NCI-H2029 treated with DMSO at 0.1 percent for 48 hours (cell line): ENCODE measurements at places on chromosomes 2 and 18.

DNA sequence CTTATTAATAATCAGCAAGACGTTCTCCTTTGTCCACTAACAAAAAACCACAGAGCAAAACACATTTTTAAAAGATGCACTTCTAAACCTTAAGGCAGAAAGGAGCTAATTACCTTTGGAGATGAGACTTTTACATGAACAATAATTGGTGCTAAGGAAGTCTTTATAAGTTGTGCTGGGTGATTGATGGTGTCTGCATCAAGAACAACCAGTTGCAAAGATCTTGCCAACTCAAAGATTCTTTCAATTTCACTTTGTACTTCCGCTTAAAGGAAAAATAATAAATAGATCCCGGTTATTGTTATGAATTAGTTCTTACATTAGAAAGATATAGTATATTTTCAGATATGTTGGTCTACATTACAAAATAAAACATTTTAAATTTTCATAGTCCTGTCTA lies 26.9 kb upstream of the ARL5A start:
- no peak for DNase-seq

DNA sequence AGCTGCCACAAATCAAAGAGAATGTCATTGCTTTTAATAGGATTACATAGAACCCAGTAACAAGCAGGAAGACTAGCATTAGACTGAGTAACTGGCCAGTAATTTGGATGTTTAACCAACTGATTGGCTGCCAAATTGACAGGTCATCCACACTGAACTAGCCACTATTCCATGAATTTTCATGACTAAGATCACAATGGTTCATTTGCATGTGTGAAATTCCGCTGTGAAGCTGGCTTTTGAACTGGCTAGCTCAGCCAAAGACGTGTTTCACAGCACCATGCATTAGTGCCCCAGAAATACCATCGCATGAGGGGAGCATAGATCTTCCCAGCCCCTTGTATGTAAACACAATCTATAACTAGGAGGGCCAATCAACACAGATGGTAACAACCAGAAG lies 649.8 kb downstream of the ARHGAP15 start:
- DNase-seq = no peak

GRCh38 chr2:192148241-192148619 lies 46.5 kb downstream of the TMEFF2 start:
- DNase-seq = no peak

DNA sequence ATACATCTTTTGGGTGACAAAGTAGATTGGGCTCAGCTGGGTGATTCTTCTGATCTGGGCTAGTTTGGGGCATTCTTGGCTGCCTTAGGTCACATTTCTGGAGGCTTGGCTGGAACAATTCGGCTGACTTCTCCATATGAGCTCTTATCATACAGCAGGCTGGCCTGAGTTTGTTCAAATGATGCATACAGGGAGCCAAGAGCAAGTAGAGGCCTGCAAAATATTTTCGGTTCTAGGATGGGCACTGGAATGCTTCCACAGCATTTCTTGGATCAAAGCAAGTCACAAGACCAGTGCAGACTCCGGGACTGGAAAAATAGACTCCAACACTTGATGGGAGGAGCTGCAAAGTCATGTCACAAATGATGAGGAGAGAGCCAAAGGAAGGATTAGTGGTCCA lies 98.4 kb downstream of the SCG2 start:
- no peak for DNase-seq

GRCh38 chr2:15920696-15921095 lies 19.7 kb upstream of the MYCN start:
- DNase-seq = no peak

DNA sequence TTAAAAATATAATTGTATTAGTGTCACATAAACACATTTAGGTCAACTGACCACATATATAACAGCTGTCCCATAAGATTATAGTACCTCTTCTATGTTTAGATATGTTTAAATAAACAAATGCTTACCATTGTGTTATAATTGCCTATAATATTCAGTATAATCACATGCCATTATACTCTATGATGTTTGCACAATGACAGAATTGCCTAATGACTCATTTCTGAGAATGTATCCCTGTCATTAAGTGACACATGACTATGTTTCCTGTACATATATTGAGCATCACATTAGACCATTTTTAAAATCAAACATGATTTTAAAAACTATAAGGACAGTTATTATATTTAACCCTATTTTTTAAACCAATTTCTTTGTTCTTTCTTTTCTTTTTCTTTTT lies 89.8 kb downstream of the HS6ST1 start:
- no peak for DNase-seq

GRCh38 chr2:72026819-72027425 lies 120.7 kb downstream of the CYP26B1 start:
- DNase-seq = no peak

DNA sequence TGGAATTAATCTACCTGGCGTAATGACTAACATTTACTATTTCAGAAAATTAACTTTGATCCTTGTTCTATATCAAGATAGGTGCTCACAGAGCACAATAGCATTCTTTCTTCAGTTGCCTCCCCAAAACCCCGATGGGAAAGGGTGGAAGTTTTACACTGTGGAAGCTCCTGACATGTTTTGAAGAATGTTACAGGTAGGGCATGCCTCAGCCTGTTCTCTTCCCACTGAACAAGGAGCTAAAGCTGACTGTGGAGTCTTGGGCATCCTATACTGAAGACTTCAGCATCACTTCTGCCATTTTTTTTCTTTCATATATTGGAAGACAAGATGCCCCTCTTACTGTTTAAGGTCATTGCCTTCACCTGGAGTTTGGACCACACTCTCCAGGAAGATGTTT lies 211.2 kb downstream of the SPP2 start:
- no peak for DNase-seq

- DNase-seq = no peak
Measured at GRCh38 chr2:234273887-234274584, 222.8 kb downstream of the ARL4C start.

- no peak for DNase-seq
Measured at GRCh38 chr2:230871361-230872150, 6.8 kb downstream of the ITM2C start.

DNA sequence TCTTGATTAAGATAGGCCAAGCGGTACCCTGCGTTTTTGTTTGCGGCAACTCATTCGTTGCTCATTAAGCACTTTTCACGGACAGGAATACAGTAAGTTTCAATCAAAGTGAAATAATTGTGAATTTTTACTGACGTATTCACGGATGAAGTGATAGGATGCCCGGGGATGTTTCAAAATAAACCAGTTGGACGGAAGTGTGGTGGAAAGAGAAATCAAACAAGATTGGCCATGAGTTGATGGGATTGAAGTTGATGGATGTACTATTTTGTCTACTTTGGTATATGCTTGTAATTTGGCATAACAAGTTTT lies 481 bp downstream of the TMEM177 start:
- no peak for DNase-seq

DNA sequence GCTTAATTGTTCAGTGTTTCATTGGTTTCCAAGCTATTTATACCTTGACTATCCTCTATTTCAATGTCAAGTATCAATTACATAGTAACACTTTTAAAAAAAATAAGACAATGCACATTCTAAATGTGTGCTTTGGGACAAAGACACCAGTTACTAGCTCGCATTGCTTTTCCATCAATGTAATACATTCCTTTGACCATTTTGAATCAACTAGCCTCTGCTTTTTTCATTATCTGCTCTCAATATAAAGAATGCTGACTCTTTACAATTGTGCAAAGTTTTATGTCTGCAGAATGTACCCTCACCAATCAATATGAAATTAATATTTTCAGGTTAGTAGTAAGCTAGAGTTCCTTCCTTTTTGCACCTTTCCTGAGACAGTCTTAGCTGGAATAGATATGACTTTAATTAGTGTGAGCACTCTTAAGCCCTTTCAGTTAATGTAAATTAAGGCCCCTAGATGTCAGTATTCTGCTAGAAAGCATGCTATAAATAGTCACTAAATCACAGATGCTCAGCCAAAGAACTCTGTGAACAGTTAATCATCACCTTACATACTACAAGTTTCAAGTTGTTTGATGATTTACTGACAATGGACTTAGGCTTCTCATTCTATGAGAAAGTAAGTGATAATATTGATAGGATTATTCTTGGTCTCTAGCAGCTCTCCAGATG lies 413.6 kb downstream of the PTH2R start:
- DNase-seq = no peak

DNA sequence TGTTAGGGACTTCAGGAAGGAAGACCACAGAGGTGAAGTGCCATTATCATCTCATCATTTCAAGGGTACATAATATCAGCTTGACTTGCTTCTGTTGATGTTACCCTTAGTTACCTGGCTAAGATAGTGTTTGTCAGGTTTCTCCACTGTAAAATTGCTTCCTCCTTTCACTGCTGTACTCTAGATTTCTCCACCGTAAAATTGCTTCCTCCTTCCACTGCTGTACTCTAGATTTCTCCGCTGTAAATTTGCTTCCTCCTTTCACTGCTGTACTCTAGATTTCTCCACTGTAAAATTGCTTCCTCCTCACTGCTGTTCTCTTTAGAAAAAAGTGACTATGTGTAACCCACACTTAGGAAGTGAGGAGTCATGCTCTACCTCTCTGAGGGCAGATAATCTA lies 1460.3 kb downstream of the SUCLG1 start:
- DNase-seq = peak; percentile 81

GRCh38 chr18:66641056-66641455 lies 37.2 kb upstream of the CDH19 start:
- DNase-seq = no peak

- no peak for DNase-seq
Measured at GRCh38 chr2:33018271-33018670, 71.5 kb downstream of the LTBP1 start.

GRCh38 chr2:232286001-232286868 lies 92.3 kb upstream of the ALPP start:
- DNase-seq = no peak

GRCh38 chr2:220876080-220876824 lies 695.9 kb downstream of the EPHA4 start:
- DNase-seq = no peak

DNA sequence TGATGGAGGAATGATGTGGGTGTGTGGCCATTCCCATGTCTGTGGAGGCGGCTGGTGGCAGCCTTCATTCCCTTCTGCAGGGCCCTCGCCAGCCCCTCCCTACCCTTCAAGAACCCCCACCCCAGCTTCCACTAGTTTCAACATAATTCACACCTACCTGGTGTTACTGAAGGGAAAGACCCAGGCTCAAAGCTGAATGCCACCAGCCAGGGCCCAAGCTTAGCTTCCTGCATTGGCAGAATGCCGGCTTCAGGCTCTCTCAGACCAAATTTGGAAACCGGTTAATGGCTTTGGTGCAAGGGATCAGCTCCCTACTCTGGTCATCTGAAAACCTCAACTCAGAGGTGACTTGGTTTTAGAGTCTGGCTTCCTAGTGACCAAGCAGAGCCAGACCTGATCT lies 16.9 kb downstream of the GAREM2 start:
- no peak for DNase-seq

DNA sequence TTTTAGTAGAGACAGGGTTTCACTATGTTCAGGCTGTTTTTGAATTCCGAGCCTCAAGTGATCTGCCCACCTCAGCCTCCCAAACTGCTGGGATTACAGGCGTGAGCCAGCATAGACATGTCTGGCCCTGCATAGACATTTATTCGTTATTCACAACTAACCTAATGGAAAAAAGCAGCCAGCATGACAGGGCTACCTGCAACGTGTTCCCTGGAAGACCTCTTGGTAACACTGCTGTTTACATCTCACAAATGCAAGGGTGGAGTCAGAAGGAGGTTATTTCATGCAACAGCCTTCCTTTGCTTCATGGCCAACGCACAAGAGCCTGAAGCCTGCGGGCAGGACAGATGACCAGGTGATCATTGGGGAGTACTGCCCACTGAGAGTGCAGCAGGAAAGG lies 9.2 kb downstream of the SERPINE2 start:
- DNase-seq = no peak

GRCh38 chr2:105236060-105236424 lies 5.5 kb upstream of the GPR45 start:
- DNase-seq = no peak

GRCh38 chr2:3355951-3356569 lies 21.6 kb downstream of the EIPR1 start:
- no peak for DNase-seq

DNA sequence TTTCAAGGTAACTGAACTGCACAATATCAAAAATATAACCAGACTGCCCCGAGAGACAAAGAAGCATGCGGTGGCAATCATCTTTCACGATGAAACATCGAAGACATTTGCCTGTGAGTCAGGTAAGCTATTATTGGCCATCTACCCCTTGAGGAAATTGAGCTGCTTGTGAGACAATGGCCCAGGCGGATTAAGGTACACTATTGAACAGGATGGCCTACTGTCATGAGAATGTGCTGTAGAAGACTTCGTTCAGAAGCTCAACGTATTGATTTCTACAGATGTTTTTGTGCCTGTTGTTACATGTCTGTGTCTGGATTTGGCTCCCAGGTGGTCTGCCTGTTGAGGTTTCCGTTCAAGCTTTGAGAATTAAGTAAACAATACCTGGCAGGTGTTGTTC lies 198.7 kb downstream of the DOK6 start:
- DNase-seq = no peak

GRCh38 chr2:10002109-10002508 lies 41.2 kb upstream of the KLF11 start:
- no peak for DNase-seq

GRCh38 chr2:192194265-192194865 lies 368 bp downstream of the TMEFF2 start:
- DNase-seq = no peak

DNA sequence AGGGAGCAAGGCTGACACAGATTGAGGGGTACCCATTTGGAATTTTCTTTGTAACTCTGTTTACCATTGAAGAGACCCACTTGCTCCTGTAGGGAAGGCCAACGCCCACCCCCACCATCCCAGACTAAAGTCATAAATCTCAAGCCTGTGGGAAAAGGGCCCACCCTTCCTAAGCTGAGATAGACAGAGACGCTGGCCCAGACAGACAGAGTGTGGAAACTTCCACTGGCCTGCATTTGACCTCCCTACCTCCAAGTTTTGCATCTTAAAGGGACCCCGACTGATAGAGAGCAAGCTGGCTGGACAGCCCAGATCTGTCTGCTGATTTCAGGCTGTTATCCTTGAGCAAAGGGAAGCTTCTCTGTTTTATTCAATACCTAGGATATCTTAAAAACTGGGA lies 48.2 kb upstream of the SLC14A2 start:
- no peak for DNase-seq

- DNase-seq = no peak
Measured at GRCh38 chr2:239805043-239805329, 220.2 kb downstream of the NDUFA10 start.

GRCh38 chr2:102291319-102292075 lies 19.9 kb upstream of the IL1RL1 start:
- no peak for DNase-seq

GRCh38 chr18:55419947-55420664 lies 167.9 kb downstream of the TCF4 start:
- no peak for DNase-seq

GRCh38 chr2:190627448-190628412 lies 21.2 kb upstream of the NAB1 start:
- DNase-seq = no peak

- no peak for DNase-seq
Measured at GRCh38 chr2:201072201-201072530, 365 bp downstream of the NDUFB3 start.

- no peak for DNase-seq
Measured at GRCh38 chr2:23326330-23326729, 58.6 kb upstream of the KLHL29 start.

- no peak for DNase-seq
Measured at GRCh38 chr2:74975016-74975415, 16.6 kb downstream of the POLE4 start.

- no peak for DNase-seq
Measured at GRCh38 chr2:130286983-130287655, 55.6 kb upstream of the IMP4 start.

GRCh38 chr2:77521931-77522470 lies at the start of gene LRRTM4:
LRRTM4 (minus strand) TSS chr2:77522376.
- DNase-seq = no peak

GRCh38 chr2:240799033-240799820 lies 20.8 kb downstream of the KIF1A start:
- DNase-seq = no peak
